ENCODE measurements at places on chromosomes 7 and 10.

DNA sequence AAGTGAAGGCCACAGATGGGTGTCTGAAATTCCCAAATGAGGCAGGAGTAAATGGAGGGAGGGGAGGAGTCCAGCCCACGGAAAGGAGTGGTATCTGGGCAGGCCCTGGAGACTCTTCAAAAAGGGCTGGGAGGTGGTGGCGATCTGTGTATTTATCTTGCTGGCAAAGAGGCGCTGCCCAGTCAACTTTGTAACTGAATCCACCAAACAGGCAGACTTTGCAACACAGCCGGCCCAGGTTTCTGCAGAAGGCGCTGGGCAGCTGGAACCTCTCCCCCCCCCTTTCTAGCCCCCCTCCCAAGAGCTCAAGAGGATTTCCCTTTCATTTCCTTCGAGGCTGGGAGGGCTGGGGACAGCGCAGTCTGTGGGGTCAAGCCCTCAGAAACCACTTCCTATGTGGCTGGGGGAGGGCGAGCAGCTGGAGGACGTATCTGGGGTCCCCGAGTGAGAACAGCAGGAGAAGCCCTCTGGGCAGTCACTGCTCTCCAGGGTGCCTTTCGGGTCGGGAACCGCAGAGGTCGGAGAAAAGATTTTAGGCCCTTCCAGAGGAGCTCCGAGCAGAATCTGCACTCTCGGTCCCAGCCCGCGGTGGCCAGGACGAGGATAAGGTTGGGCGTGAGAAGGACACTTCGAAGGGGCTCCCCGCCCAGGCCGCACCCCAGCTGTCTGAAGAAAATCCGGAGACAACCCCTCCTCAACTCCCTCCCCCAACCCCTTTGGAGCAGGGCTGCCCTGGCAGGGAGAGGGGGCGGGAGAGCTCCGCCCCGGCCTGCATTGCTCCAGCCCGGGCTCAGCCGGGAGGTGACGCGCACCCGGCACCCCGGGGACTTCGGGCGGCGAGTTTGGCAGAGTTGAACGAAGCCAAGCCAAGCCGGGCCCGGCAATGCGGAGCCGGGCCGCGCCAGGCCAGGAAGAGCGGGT is 965 bp downstream of the ZCCHC24 start:
- DNase-seq = peak; percentile 46

DNA sequence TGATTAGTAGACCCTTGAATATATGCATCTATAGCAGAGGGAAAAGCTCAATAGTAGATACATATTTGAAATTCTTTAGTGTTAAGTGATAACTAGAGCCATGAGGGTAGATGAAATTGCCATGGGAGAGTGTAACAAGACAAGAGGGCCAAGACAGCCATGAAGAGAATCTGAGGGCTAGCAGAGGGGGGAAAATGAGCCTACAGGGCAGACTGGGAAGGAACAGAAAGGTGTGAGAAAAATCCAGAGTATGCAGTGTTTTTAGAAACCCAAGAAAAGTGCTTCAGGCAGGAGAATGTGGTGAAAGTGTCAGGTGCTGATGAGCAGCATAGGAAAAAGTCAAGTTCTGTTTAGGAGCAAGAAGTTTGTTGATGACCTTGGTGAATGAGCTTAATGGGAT is 63.0 kb downstream of the MAPK8 start:
- no peak for DNase-seq

- DNase-seq = no peak
These were observed 282.7 kb downstream of the HTR7 start for GRCh38 chr10:90575125-90575524.

- DNase-seq = no peak
These were observed 92.6 kb downstream of the JAZF1 start for GRCh38 chr7:28088032-28088431.
